ENCODE measurements at places on chromosomes 6 and 20.

DNA sequence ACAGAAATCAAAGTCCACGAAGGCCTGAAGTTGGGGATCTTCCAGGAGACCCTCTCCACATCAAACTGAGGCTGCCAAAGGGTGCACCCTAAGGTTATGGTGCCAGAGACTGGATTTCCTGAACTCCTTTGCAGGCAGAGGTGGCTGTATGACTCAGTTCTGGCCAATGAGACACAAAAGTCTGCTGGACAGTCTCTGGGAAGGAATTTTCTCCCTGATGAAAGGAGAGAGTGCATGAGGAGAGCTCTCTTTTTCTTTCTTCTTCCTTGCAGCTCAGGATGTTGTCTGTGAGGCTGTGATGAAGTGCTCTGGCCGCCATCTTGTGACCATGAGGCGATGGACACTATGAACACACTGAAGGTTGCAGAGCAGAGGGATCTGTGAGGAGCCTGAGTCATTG is 85.2 kb downstream of the MDGA1 start:
- DNase-seq: no peak

GRCh38 chr6:53111865-53112264 is 36.8 kb downstream of the GCM1 start:
- no peak for DNase-seq

- DNase-seq: no peak
These were observed 1.6 kb upstream of the RAET1E start for GRCh38 chr6:149899486-149899885.

DNA sequence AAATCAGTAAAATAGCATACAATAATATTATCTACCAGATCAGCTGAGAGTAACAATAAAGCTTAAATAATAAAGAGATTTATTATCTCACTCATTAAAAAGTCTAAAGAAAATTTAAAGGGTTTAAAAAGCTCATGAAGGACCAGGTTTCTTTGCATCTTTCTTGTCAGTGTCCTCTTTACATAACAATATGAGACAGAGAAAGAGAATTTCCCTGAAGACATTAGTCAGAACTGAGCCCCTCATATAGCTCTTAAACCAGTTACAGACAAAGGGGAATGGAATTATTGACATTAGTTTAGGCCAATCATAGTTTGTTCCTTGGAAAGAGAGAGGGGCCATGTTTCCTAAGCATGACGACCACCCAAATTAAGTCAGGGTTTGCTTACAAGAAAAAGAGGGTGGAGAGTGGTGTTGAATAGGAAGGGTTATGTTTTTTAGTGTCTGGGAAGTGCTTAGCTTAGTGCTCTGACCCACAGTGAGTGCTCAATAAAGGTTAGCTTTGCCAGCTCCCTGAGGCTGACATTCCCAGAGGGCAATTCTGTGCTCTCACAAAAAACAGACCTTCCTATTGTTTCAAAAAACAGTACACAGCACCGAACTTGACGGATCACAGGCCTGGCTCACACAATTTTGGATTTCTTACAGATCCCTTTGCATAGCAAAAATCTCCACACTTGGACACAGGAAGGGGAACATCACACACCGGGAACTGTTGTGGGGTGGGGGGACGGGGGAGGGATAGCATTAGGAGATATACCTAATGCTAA is 3.6 kb upstream of the PLCB1 start:
- DNase-seq: no peak

- no peak for DNase-seq
These were observed 1.1 kb upstream of the TP53INP2 start for GRCh38 chr20:34703061-34703423.

DNA sequence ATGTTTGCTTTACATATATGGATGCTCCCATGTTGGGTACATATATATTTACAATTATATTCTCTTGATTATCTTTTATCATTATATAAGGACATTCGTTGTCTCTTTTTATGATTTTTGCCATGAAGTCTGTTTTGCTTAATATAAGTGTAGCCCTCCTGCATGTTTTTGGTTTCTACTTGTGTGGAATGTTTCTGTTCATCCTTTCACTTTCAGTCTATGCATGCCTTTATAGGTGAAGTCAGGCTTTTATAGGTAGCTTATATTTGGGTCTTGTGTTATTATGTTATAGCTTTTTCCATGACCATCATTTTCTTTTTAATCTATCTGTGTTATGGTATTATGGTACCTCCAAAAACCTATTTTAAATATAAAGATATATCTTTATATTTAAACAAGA is 612.5 kb upstream of the HS3ST5 start:
- no peak for DNase-seq

GRCh38 chr6:6683969-6684833 is 95.7 kb downstream of the LY86 start:
- DNase-seq: no peak

DNA sequence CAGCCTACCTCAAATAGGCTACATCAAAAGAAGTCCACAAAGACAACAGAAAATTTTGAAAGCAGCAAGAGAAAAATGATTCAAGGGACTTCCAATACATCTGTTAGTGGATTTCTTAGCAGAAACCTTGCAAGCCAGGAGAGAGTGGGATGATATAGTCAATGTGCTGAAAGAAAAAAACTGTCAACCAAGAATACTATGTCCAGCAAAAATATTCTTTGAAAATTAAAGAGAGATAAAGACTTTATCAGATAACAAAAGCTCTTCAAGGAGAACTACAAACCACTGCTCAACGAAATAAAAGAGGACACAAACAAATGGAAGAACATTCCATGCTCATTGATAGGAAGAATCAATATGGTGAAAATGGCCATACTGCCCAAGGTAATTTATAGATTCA is 34.0 kb downstream of the MCHR2 start:
- no peak for DNase-seq

- DNase-seq: no peak
These were observed 572.5 kb downstream of the PKHD1 start for GRCh38 chr6:51514748-51515402.

Measured in stimulated activated CD8-positive, alpha-beta memory T cell treated with anti-CD3 and anti-CD28 coated beads, Interleukin-15, amount 100 ng/mL, for 24 hours (primary cell).